ENCODE measurements at places on chromosomes 3 and 15. TPM values are rescaled to one million over a fixed set of nuclear protein-coding genes. Genes with fewer than 3 reads are reported as not detected.

The MEGF11 gene
- 0.04 TPM for polyA plus RNA-seq

The TP63 gene
- polyA plus RNA-seq = 0.13 TPM

The ANKUB1 gene
- polyA plus RNA-seq = not detected

The SPINK8 gene
- polyA plus RNA-seq = not detected

The PP2D1 gene
- not detected for polyA plus RNA-seq

The SCAANT1 gene
- not detected for polyA plus RNA-seq

The PRSS50 gene
- 0.61 TPM for polyA plus RNA-seq

The CPNE9 gene
- 1.6 TPM for polyA plus RNA-seq

The DAZL gene
- 0.07 TPM for polyA plus RNA-seq

The CAND2 gene
- polyA plus RNA-seq = 4.7 TPM

The STRIT1 gene
- 0.30 TPM for polyA plus RNA-seq

The ASB7 gene
- polyA plus RNA-seq = 4.4 TPM
